Right renal pelvis (tissue), 4 donors: ENCODE measurements at places on chromosomes 2 and 18. TPM values are rescaled to one million over a fixed set of nuclear protein-coding genes. Genes with fewer than 3 reads are reported as not detected.

Gene PLGLB2
- polyA plus RNA-seq, result 3.0 TPM

Gene CCBE1
- polyA plus RNA-seq, result 36.3 TPM

- no peak for DNase-seq
Measured at GRCh38 chr2:671072-671471, 6.1 kb downstream of the TMEM18 start.

Gene STON1
- 41.7 TPM for polyA plus RNA-seq

- DNase-seq, result no peak
Measured at GRCh38 chr2:32632089-32632488, 4.2 kb downstream of the TTC27 start.

Gene MRPL30
- polyA plus RNA-seq, result 57.8 TPM

Gene KYNU
- polyA plus RNA-seq, result 6.2 TPM

DNA sequence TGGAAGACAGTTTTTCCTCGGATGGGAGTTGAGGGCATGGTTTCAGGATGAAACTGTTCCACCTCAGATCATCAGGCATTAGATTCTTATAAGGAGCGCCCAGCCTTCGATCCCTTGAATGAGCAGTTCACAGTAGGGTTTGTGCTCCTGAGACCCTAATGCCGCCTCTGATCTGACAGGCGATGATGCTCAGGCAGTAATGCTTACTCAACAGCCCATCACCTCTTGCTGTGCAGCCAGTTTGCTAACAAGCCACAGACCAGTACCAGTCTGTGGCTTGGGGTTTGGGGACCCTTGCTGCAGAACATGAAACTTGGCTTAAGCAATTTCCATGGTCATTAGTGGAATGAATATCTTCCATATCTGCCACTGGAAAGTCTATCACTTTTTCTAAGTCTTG, 56.4 kb downstream of the GORASP2 start:
- DNase-seq, result no peak

Gene ATP8B1
- 28.4 TPM for polyA plus RNA-seq

GRCh38 chr2:119040730-119041129, 98.7 kb downstream of the MARCO start:
- no peak for DNase-seq

- no peak for DNase-seq
Measured at GRCh38 chr18:27803957-27804356, 373.0 kb downstream of the CDH2 start.

DNA sequence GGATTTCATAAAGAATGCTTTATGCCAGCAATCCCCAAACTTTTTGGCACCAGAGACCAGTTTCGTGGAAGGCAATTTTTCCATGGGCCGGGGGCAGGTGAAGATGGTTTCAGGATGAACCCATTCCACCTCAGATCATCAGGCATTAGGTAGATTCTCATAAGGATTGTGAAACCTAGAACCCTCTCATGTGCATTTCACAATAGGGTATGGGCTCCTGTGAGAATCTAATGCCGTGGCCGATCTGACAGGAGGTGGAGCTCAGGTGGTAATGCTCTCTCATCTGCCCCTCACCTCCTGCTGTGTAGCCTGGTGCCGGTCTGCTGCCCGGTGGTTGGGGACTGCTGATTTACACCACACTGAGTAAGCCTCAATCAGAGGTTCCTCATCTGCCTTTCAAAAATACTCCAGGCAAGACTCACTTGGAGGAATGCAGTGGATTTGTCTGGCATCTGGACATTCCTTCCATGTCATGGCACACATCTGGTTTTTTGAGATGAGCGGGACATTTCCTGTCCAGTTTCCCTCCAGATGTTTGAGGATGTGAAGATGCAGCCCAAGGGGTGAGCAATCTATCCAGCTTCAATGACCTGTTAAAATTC, 185.8 kb downstream of the VAPA start:
- no peak for DNase-seq

Gene AFTPH
- polyA plus RNA-seq, result 78.0 TPM

DNA sequence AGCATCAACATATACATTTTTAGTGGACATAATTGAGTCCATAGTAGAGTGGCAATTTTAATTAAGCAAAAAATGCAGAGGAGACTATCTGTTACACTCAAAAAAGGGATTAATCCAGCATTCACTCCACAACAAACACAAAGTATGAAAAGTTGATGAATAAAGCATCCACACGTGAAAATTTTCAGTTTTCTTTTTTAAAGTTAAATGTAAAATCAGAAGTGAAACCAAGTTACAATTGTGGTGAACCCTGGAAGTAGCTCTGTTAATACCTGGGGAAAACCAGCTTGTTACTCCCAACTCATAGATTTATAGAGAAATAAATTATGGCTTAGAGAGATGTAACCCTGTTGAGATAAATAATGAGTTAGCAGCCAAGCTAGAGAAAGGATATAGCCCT, 807.8 kb downstream of the TRIB2 start:
- DNase-seq, result no peak

Gene ESCO1
- 26.8 TPM for polyA plus RNA-seq

Gene DTNA
- polyA plus RNA-seq, result 17.1 TPM

- DNase-seq, result no peak
Measured at GRCh38 chr2:160440888-160441287, 52.7 kb downstream of the RBMS1 start.

DNA sequence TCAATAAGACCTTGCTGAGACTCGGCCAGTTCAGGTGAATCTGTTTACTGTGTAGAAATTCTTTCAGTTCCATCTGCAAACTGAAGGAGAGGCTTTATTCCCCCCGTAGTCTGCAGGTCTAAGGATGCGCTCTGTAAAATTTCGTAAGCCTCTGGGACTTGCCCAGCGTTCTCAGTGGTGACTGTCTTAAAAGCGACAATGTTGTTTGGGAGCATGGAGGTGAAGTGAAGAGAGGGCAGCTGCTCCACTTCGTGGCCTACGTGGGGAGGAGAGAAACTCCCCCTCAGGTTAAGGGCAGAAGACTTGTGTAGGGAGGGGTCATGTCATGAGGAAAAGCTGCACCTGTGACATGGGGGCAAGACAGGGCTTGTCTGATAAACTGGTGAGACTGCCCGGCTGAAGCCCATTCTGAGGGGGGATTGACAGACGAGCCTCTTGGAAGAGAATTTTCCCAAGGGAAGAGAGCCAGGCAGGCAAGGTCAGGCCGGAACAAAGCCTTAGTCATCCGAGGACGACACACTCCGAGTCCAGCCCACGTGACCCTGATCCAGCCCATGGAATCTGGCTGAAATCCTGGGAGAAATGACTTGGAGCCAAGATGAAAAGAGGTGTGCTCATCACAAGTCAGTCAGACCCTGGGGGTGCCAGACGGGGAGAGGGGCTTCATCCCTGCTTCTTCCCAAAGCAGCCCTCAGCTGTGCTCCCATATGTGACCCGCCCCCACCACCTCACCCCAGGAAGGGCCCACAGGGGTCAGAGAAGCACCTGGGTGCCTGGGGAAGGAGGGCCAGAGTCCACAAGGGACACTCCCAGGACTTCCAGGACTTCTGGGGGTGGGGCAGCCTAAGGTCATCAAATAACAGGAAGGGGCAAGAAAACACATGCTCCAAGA, 88.5 kb upstream of the SH3BP4 start:
- no peak for DNase-seq

- DNase-seq, result no peak
Measured at GRCh38 chr2:1621041-1621440, 123.3 kb downstream of the PXDN start.

GRCh38 chr2:48270209-48270608, 259.7 kb upstream of the STON1 start:
- DNase-seq, result no peak

- no peak for DNase-seq
Measured at GRCh38 chr2:7437141-7437540, 519.9 kb downstream of the RNF144A start.

Gene SOX11
- polyA plus RNA-seq, result 19.2 TPM

DNA sequence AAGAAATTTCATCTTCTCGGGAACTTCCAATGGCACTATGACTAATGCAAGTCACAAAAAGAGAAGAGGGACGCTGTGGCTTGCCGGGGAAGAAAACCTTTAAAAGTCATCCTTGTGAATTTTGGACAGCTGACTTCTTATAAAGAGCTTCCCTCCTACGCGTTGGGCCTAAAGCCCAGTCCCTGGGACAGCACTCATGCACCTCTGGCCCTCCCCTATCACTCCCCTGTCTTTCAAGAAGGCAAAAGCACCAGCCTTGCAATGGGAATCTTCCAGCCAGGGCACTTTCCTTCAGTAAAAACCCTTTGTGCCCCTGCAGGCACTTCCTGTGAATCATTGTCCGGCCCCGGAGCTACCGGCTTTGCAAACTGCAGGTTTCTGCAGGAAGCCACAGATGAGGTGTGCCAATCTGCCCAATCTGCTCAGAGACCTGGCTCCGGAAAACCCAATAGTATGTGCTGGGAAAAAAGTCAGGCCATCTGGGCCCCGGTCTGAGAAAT, 7.1 kb downstream of the MREG start:
- DNase-seq, result no peak

GRCh38 chr2:177239932-177240630, 24.4 kb downstream of the NFE2L2 start:
- no peak for DNase-seq

Gene ACMSD
- 41.7 TPM for polyA plus RNA-seq

DNA sequence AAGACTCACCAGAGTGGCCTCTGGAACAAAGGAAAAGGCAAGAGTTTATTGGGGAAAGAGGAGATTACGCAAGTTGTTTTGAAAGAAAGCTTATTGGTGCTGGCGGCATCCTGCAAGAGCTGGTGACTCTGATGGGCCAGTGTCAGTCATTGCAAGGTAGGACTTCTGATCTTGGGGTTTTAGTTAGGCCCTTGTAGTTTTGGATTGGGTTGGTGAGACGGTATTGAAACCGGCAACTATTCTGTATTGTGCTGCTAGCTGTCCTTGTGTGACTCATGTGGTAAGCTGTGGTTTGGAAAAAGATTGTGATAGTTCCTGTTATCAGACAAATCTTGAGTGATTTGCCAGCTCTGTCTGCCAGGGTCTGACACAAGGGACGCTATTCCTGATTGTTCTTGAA, 159.1 kb upstream of the PIEZO2 start:
- no peak for DNase-seq

DNA sequence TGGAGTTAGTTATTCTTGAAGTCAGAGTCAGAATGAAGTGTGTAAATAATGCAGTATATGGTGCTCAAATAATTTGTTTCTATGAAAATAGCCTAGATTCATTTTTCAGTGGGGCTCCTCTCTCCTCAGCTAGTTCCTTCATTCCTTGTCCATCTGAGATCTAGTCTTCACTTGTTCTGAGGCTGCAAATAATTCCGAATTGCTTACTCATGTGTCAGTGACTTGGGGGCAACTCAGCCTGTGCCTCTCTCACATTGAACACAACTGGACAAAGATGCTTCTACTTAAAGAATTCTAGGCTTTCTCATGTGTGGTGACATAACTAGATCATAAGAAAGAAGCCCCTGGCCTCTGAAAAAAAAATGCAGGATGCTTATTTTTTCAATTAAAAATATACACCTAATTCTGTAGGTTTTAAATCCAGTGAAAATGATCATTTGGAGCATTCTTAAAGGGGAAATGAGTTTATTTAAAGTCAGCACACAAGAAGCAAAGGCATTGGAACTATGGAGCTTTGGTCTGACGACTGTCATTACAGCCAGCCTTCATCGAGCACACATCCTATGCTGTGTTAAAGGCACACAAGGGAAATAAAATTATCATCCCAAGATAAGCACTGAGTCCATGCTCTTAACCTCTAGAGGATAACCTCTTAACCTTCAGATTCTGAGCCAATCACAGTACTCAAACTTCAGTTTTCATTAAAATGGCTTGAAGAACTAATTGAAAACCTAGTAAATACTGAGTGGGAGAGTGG, 24.8 kb upstream of the SCN7A start:
- no peak for DNase-seq

Gene TMX3
- polyA plus RNA-seq, result 81.9 TPM

DNA sequence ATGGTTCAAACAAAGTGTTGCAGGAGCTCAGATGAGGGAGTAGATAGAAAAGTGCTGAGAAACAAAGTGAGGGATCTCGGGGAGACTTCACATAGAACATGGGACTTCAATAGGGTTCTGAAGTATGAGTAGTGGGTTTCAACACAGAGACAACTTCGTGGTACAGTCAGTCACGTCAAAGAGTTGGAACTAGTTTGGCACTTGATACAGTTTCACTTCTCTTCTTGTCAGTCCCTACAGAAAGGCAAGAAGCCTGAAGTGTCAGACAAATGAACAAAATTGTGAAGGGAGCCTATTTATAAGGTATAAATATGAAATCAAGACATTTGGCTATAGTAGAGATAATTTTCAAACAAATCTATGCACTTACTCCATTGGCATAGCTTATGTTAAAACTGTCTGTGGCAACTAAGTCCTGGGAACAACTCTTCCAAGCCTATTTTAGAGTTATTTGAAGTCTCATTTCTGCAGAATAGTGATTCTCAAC, 338.0 kb downstream of the TDRD15 start:
- DNase-seq, result no peak

Gene NT5DC4
- polyA plus RNA-seq, result 0.48 TPM

- DNase-seq, result no peak
Measured at GRCh38 chr2:85547089-85547858, 8.3 kb downstream of the MAT2A start.

DNA sequence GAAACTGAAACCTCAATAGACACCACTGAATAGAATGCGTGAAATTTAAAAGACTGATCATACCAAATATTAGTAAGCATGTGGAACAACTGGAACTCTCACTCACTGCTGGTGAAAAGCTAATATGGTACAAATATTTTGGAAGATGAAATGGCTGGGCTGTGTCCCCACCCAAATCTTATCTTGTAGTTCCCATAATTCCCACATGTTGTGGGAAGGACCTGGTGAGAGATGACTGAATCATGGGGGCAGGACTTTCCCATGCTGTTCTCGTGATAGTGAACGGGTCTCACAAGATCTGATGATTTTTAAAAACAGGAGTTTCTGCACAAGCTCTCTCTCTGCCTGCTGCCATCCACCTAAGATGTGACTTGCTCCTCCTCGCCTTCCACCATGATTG, 32.0 kb upstream of the MYCN start:
- DNase-seq, result no peak

Gene CCDC68
- polyA plus RNA-seq, result 8.7 TPM

Gene CNRIP1
- polyA plus RNA-seq, result 26.9 TPM

- DNase-seq, result no peak
Measured at GRCh38 chr2:72889991-72890390, 2.8 kb downstream of the SPR start.

DNA sequence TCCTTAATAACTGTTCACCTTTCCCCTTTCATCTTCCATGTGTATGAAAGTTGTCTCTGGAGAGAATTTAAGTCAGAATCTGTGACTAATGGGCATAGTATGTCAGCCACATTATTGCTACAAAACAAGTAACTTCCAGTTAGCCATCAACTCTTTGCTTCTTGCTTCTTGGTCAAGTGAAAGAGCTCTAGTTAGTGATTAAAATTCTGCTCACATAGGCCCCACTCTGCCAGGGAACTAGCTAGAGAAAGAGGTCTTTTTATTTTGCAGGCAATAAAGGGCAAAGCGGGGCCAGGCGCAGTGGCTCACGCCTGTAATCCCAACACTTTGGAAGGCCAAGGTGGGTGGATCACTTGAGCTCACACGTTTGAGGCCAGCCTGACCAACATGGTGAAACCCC, 64.6 kb downstream of the COLEC12 start:
- DNase-seq, result no peak

DNA sequence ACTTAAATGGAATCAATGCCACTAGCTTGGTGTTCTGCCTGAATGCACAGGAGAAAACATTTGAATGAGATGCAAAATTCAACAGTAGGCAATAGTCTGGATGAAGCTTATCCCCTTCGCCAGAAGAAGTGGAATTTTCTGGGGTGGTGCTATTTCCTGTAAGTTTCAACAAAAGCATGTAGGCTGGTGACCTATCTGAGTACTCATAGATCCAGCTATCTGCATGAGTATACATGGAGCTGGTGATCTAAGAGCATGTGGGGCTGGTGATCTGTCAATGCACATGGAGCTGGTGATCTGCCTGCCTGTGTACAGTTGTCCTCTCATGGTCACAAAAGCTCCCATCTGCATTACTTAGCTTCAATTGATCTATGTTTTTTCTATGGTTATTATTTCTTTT, 71.2 kb downstream of the SLC9A4 start:
- no peak for DNase-seq

Gene UBR3
- polyA plus RNA-seq, result 34.6 TPM
